ENCODE measurements at places on chromosomes 1 and 21.

GRCh38 chr1:93446837-93447451 lies 974 bp upstream of the FNBP1L start:
- DNase-seq, result peak; percentile 12

- peak; percentile 65 for DNase-seq
These were observed 65.8 kb downstream of the SIK1 start for GRCh38 chr21:43361127-43361492.

GRCh38 chr1:115833856-115834255 lies 7.1 kb downstream of the NHLH2 start:
- DNase-seq, result no peak

DNA sequence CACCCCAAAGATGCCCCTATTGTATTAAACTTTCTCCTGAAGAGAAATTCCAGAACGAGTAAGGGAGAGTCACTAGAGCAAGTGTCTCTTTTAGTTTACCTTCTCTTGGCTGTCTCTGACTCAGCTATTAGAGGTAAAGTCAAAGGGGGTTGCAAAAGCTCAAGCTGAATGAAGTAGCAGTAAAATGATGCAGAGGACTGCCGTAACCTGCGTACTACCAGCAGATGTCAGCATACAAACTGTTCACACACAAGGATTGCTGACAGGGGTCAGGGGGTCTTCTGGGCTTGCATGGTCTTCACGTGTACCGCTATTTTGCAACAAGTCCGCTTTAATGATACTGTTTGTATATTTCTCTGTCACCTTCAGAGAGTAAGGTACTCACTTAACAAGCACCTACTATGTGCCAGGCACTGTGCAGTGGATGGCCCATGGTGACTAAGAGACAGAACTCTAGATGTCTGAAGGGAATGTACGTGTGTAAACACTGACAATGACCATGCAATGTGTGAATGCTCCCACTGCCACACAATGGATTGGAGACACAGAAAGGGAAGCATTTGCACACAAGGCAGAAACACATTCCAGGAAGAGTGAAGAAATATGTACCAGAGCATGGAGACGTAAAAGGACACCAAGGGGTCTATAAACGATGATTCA lies 34.9 kb downstream of the CHML start:
- no peak for DNase-seq

DNA sequence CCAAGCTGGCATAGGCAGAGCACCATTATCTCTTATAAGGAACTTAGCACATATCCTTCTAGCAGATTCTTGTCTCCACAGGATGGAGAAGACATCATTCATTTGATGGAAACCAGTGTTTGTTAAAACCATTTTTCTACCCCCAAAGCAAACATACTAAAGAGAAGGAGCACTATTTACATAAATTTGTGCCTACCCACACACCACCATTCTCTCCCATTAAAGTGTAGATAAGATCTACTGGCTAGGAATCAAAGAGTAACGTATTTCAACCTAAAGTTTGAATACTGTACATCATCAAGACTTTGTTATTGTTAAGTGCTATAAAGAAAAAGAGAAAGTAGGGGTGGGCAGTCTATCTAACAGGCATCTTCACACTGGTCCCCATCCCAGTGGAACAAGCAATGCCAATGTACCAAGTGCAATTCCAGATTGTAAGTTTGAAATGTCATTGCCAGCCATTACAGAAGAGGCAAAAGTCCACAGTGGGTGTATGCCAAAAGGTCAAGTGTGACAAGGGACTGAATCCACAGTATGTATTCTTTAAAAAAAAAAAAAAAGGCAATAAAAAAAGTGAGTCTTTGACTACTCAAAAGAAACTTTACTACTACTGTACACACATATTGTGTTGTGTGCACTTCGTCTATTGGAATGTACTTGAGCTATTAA lies 18.8 kb downstream of the CCSAP start:
- no peak for DNase-seq

GRCh38 chr1:164575356-164575886 lies 16.4 kb downstream of the PBX1 start:
- DNase-seq, result no peak

DNA sequence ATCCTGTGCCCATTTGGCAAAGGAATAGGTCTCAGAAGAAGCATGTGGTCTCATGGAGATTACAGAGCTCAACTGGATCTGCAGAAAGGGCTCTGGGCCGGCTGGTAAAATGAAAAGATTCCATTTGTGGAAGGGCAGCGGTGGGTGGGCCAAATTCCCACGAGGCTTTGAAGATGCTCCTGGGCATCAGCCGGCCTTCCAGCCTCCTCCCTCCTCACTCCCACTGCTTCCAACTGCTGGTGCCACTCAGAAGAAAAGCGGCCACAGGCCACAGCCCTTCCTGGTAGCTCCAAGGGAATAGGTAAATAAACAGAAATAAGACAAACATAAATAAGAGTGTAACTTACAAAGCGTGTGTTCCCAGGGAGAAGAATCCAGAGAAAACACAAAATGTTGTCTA lies 136.3 kb upstream of the SLC44A3 start:
- no peak for DNase-seq

DNA sequence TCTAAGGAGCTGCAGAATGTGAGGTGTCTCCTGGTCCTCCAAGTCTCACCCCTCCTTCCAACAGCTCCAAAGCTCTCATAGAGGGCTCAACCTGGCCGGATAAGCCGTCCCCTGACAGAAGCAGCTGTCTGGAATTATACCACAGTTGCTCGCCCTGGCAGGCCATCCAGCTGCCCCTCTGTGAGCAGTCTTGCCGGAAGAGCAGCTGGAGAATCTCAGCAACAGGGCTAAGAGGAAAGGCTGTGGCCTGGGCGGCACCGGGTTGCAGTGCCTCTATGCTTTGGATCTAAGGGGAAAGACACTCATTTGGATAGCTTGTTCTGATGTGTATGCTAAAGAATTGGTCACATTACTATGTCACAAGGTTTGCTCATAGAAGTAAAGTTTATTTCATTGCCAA lies 12.4 kb downstream of the TMCC2 start:
- DNase-seq, result no peak

DNA sequence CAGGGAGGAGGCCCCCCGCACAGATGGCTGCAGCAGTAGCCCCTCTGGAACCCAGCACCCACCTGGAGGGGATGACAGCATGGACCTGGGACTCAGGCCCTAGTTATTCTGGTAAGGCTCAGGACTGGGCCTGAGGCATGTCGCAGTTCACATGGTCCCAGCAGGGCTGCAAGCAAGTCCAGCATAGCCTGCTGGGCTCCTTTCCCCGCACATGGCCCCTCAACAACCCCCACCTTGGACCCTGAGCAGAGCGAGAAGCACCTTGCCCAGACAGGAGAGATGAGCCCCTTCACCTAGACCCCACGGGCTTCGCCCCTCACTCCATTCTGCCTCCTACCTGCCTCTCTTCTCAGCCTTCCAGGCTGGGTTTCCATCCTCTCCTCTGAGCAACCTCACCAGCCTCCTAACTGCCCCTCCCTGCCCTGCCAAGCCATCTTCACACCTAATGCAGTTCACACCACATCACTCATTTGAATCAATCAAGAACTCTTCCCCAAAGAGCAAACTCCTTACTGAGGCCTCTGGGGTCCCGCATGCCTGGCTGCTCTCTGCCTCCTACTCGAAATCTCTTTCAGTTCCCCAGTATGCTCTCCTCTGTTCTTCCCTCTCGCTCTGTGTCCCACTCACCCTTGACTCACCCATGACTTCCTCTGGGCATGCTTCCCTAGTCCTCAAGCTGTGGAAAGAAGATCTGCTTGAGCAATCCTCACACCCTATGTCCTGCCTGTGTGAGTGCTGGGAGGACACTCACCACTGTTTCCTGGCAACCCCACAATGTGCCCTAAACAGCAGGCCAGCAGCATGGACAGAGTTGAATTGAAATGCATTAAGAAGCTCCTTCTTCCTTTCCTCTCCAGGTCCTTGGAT lies 9.4 kb upstream of the THEMIS2 start:
- peak; percentile 95 for DNase-seq

GRCh38 chr1:78291872-78292271 lies 198.9 kb upstream of the PTGFR start:
- no peak for DNase-seq

- no peak for DNase-seq
These were observed 162.0 kb downstream of the NTPCR start for GRCh38 chr1:233112186-233113008.

DNA sequence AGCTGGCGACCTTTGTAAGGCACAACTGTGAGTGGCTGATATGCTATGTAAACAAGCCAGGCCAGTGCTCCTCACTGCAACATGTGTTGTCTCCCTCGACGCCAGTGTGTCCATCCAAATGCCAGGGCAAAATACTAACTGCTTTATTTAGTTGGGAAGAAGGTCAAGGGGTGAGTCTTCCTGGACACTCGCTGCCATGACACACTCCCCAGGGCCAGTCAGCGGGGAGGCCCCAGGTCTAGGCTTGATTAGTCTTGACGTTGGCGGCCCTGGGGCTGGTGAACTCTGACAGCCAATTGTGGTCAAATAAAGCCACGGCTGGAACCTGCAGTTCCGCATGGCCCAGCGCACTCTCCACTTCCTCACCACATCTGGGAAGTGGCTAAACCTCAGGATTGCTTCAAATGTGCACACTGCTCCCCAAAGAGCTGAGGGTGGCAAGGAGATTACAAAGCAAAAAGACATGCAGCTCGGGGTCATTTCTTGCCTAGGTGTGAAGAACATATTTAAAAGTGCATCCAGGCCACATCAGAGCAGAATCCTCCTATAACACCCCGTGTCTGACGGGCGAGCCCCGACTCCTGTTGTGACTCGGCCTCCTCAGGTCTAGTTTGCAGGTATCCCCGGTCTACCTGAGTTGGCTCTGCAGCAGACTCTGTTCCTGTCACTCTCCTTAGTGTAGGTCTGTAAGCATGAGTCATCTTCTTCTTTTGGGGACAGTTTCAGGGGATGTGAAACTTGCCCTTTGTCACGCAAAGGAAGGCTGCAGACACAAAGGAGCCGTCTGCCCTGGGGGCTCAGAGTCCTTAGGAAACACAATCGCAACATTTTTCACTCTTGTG lies 183.5 kb downstream of the RUNX1 start:
- DNase-seq, result no peak

DNA sequence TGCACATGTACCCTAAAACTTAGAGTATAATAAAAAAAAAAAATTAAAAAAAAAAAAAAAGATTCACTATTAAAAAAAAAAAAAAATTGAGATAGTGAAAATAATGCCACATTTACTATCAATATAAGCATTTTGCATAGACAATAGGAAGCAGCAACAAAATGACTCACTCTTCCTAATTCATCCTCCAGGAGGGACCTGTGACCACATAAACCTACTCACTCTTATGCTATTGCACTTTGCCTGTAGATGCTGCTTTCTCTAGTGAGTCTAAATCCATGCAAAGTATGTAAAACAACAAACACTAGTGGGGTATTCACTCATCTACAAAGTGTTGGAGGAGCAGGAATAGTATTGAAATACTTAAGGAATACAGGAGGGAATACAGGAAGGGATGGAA lies 2.9 kb downstream of the OR10J5 start:
- DNase-seq, result no peak

DNA sequence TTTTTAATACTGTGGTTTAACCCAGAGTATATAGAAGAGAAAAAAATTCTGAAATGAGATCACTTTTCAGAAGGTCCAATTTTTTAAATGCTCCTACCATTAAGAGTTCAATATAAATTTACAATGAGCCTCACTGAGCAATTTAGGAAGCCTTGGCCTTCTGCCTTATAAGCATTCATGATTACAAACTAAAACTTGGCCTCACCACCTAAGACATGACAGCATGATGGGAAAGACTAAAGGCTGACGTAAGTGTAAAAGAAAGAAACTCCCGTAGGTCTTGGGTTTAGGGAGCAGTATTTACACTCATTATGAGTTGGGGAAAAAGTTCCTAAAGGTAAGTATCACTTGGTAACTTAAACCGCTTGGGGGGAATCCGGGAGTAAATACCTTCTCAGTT lies 70.7 kb upstream of the ESRRG start:
- DNase-seq, result no peak

DNA sequence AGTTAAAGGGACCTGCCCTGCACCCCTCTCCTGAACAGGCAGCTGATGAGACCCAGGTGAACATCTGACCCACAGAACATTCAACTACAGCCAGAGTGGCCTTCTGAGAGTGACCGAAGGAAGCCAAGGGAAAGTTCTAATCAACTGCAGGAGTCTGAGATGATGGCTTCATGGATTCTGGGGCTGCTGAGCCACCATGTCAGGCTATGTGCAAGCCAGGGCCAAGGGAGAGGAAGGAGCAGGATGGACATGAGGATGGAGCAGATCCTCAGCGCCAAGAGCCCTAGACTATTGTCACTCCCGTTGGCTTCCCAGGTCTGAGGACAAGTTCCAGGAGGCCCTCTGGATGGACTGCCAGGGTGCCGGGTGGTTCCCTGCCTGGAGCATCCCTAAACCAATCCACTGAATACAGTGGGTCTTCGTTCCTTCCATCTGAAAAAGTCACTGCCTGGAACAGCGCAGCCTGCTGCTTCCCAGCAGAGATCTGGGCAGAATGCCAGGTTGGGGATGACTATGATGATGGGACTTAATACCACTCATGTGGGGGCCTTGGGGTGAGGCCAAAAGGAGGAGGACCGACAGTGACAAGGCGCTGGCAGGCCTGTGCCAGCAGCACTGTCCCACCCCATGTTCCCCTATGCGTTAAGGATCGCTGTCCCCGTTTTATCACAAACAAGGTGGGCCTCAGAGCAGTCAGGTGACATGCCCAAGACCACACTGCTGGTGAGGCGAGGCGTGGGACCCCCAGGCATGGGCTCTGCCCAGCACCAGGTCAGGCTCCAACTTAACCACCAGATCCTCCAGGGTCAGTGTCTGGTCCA lies 19.8 kb downstream of the SPOCD1 start:
- DNase-seq, result peak; percentile 68

- no peak for DNase-seq
These were observed 1.3 kb downstream of the EDN2 start for GRCh38 chr1:41483001-41483850.

DNA sequence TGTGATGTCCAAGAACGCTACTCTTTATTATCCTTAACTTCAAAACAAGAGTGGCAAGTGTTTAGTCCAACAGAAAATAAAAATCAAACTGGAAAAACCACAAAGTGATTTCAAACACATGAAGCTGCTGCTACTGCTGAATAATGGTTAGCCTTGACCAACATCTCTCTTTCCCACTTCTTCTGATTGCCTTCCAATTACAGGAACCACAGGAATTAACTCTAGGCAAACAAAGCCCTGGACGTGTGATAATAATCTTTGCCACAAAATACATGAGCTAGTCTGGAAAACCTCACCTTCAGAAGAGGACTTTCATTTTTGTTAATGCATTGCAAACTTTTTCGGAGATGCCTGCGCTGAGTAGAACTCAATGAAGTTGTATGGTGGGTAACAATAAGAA lies 48.6 kb upstream of the COL11A1 start:
- no peak for DNase-seq

GRCh38 chr21:24272521-24272938 lies 1334.8 kb downstream of the MRPL39 start:
- no peak for DNase-seq

DNA sequence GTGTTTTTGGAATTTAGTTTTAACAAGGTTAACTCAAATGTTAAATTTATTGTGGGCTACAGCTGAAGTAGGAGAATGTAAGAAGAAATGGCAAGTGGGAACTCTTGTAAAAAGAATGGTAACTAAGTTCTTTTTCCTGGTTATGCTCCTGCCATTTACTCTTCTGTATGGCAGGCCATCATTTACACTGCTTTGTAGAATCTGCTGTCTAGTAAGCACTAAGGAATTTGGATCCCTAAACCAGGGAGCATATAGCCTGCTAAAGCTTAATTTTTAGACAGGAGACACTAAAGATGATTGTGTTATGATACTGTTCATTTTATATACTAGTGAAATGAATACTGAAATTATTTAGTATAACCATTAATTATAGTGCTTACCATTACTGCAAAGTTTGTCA lies 85.3 kb downstream of the CAMTA1 start:
- DNase-seq, result no peak

Measured in AG20443 (cell line).